ENCODE measurements at places on chromosomes 11 and 22.

DNA sequence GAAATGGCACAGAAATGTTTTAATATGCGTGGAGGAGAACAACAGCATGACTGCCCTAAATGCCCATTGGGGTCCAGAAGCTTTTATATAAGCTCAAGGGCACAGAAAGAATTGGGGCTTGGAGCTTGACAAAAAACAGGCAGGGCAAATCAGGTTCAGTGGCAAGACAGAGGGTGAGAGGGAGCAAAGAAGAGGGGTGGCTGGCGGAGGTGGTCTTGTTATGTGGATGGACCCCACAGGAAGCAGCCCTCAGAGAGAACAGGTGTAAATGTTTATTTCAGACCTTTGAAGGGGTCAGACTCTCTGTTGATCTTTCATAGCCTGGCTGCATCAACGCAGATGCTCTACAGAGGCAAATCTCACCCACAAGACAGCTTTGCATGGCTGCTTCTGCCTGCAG lies 213.1 kb upstream of the B3GAT1 start:
- DNase-seq, result no peak

- DNase-seq, result no peak
Observed at GRCh38 chr11:39571081-39571480, 1888.4 kb downstream of the LRRC4C start.

GRCh38 chr11:15370495-15371147 lies 255.9 kb downstream of the INSC start:
- no peak for DNase-seq

GRCh38 chr11:68546555-68546954 lies 86.0 kb downstream of the PPP6R3 start:
- DNase-seq, result no peak

DNA sequence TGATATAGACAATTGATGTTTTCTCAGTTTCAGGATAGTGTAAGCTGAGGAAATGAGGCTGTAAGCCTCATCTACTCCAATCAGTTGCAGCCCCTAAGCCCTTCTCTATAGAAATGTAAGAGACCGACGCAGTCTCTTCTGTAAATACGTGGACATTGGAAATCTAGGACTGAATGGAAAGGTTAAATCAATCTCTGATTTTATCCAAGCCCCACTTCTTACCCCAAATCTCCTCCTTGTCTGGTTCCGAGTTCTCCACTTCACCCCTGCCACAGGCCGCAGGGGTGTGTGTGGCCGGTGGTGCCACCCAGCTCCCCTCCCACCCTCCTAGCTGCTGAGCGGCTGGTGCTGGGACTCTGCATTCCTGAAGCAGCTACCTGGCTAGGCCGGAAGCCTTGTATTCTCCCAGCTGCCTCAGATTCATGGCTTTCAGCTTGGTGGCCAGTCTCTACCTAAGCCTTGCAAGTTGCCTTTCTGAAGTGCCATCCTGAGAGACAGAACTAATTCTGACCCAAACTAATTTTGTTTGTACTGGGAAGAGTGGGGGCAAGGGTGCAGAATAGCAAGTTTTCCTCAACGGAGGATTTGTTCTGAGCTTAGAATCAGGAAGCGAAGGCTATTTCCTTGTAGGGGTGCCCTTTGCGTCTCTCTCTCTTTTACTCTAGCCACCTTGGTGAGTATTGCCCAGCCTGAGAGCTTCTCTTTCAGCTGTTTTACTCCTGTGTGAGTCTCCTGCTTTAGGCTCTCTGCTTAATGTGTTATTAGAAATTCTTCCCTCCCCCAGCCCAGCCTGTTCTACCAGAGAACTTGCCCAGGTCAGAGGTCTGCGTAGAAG lies 749 bp downstream of the VWA5A start:
- DNase-seq, result no peak

DNA sequence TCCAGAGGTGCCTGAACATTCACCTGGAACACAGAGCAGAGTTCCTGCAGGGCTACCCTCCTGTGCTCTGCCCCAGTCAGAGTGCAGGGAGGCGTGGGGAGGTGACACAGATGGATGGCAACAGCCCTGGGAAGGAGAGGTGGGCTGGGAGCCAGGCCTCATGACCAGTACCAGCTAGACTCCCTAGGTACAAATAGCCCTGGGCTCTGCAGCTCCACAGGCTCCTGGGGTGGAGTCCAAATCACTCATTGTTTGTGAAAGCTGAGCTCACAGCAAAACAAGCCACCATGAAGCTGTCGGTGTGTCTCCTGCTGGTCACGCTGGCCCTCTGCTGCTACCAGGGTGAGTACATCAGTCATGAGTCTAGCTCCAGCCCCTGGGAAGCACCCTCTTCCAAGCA lies at the start of gene SCGB1D2:
SCGB1D2 (plus strand) TSS at position 219 of the 400 bp plus-strand sequence; CDS start at position 288, 69 bp downstream.
- DNase-seq, result no peak

DNA sequence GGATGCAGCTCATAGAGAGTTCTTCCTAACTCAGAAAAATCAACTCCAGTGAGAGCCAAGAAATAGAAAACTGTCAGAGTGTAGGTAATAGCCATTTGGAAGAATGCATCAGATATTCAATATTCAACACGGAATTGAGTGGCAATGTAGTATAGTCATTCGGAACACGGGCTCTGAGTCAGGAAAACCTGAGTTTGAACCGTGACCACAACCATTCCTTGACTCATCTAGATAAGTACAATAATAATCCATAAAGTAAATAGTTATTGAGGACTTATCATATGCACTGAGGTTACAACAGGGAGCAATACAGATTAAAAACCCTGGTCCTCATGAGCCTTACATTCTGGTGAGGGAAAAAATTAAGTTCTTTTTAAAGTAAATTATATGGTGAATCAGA lies 62.6 kb upstream of the PHF21A start:
- no peak for DNase-seq

- no peak for DNase-seq
Observed at GRCh38 chr11:57566005-57566904, 1.2 kb downstream of the UBE2L6 start.

DNA sequence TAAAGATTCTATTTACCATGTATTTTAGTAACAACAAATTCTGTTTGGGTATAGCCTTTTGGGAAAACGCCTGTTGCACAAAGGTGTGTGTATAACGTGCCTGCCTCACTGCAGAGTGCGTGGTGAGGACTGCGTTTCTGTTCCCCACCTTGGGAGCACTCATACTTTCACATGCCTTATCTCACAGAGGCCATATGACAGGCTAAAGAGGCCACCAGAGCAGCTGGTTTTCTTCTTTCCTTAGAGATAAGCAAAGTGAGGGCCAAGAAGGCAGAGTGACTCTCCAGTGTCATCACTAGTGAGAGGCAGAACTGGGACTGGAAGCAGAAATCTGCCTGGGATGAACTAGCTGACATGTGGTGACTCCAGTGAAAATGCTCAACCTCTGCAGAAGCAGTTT lies 369.2 kb upstream of the NARS2 start:
- no peak for DNase-seq

DNA sequence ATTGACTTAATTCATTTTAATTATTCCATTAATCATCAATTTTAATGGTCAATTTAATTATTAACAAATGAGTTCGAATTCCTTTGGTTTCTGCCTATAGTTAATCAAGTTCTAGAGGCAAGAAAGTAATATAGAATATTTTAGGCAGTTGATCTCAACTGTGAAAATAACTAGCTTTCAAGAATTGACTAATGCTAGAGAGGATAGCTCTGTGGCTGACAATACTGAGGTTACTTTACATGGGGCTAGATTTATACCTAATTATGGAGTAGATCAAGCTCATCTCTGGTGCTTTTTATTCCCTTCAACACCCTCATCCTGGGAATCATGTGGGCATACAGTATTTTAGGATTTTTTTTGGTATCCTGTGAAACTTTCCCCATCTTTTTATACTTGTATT lies 259.4 kb downstream of the GRM5 start:
- DNase-seq, result no peak

GRCh38 chr11:576811-577610 lies 741 bp downstream of the PHRF1 start:
- DNase-seq, result no peak

DNA sequence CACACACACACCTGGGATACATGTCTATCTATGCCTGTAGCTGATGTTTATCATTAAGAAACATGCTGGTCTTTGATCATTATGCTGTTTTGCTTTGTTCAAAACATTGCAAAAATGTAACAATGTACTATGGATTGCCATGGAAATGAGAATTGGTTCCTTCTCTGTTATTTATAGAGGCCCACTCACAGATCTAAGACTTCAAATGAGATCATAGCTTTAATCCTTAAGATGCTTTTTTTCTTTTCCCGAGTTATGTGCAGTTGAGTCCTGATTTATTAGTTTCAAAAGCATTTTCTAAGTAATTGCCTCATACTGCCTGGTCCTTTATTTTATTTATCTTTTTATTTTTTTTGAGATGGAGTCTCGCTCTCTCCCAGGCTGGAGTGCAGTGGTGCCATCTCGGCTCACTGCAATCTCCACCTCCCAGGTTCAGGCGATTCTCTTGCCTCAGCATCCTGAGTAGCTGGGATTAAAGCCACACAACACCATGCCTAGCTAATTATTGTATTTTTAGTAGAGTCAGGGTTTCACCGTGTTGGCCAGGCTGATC lies 131.4 kb downstream of the LUZP2 start:
- DNase-seq, result no peak

GRCh38 chr11:79185351-79185750 lies 255.5 kb downstream of the TENM4 start:
- no peak for DNase-seq

GRCh38 chr11:1048375-1049070 lies 12.0 kb upstream of the MUC6 start:
- no peak for DNase-seq

DNA sequence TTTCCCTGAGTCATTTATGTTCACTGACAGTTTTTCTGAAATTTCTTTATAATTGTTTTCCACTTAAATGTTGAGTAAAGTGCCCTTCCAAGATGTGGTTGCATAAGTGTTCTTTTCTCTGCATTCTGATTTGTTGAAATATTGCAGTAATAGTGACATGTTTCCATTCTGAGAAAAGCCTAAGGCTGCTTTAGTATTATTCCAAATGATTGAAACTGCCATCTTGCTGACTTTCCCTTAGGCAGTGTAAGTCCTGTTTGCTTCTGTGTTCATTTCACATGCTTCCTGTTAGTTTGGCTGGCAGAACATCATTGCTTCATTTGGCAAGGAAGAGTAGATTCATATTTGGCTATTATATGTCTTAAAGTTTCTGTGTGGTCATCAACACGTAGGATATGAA lies 146.5 kb downstream of the ELP4 start:
- no peak for DNase-seq

DNA sequence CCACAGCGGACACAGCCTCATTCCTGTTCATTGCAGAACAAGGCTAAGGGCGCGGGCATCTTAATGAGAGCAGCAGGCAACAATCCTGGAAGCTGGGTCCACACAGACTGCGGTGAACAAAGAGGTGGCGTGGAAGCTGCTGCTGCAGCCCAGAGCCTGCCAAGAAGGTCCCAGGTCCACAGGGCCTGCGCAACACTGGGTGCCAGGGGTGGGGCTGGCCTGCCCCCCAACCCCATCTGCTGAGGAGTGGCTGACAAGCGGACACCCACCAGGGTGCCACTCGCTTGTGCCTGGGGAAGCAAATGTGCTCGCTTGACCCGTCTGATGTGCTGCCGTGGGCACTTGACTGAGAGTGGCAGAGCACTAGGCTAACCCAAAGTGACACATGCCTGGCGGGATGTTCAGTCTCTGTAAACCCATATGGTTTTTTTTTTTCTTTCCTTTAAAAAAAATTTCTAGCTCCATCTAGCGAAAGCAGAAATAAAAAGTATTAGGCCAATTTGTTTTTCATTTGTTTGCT lies 83.2 kb upstream of the PITPNB start:
- no peak for DNase-seq

DNA sequence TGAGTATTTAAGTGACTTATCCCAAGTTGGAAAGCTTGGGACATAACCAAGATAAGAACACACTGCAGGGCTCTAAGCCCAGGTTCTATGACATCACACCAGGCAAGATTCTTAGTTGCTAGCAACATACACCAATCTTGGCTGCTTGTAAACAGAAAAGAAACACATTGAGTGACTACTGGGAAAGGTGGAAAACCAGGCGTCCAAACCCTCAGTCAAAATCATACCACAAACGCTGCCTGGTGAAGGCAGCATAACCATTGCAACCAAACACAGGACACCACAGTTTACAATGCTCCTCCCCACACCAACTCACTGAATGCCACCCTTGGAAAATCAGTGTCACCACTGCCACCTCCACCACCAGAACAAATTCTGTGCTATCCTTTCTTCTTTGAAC lies 379.9 kb downstream of the TTC28 start:
- DNase-seq, result no peak

GRCh38 chr11:110219006-110219785 lies 77.2 kb downstream of the RDX start:
- no peak for DNase-seq

DNA sequence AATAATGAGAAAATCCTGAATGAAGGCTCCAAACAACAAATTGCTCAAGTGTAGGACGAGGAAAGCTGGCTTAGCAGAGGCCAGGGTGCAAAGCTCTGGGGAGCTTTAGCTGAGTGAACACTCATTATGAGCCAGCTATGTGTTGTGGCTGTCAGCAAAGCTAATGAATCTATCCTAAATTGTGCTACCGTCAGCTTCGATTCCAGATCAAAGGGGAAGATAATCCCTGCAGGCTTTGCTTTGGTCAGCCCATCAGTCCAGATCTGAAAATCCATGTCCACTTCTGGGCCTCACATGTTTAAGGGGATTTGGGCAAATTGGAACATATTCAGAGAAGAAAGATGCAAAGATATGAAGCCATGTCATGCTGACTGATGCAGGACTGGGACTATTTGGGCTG lies 180.9 kb upstream of the ZBED5 start:
- no peak for DNase-seq

GRCh38 chr22:29914165-29914564 lies 31.2 kb downstream of the MTMR3 start:
- no peak for DNase-seq

DNA sequence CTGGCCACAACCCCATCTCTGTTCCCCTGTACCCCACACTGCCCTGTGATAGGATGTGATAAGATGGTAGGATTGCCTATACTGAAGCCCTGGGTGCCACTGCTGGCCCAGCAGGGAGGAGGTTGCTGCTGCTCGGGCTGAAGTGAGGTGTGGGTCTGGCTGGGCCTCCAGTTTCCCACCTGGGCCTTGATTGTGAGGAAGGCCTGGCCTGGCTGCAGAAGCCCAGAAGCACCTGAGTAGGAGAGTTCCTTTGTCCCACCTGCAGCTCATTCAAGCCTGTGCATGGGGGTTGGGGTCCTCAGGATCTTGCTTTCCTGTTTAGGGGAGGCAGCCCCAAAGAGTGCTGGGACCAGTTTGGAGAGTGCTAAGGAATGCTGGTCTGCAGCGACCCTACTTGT lies 3.3 kb downstream of the ST3GAL4 start:
- DNase-seq, result no peak

DNA sequence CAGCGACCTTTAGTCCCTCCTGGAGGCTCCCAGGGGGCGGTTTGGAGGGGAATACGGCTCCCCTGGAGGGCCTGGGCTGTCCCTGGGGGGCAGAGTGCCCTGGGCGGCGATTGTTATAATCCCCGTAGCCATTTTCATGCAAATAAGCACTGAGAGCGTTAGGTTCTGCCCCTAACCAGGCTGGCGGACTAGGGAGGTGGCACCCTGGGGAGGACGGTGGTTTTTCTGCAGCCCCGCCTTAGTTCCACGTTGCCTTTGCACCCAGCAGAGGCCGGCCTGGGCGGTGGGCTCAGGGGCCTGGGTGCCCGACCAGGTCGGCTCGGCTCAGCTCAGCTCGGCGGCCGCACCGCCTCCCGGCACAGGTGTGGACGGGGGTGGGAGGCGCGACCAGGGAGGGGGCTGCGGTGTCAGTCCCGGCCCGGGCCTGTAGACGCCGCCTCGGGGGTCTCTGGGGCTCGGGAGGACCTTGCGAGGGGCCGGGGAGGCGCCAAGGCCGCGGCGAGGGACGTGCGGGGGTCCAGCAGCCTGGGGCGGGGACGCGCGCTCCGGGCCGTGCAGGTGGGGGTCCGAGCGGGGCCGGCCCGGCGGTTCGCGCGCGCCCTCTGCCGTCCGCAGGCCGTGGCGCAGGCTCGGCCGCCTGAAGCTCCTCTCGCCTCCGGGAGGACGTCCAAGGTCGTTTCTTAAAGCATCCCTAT lies 2.3 kb upstream of the DUSP8 start:
- no peak for DNase-seq
